CD4-positive, alpha-beta T cell treated with Interleukin-4 for 1 hour (primary cell): ENCODE measurements at places on chromosomes 3 and 15.

DNA sequence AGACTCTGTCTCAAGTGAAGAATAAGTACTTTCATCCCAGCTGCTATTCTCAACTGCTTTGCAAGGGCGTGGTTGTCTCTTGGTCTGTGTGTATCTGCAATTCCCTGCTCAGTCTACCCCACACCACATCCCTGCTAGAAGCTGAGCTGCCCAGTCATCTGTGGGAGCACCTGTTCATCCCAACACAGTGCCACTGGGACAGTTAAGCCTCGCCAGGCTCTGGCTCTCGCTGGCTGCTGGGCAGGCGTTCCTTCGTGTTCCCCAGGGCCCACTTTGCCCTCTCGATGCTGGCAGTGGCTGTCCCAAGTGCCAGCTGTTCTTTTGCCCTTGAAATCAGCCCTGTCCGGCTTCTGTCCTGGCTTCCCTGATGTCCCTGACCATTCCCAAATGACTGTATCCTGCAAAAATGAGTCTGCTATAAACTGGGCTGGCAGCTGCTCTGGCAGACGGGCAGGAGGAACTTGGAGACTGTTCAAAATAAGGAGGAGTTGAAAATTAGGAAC is 91.6 kb upstream of the KLHL25 start:
- no peak for DNase-seq

DNA sequence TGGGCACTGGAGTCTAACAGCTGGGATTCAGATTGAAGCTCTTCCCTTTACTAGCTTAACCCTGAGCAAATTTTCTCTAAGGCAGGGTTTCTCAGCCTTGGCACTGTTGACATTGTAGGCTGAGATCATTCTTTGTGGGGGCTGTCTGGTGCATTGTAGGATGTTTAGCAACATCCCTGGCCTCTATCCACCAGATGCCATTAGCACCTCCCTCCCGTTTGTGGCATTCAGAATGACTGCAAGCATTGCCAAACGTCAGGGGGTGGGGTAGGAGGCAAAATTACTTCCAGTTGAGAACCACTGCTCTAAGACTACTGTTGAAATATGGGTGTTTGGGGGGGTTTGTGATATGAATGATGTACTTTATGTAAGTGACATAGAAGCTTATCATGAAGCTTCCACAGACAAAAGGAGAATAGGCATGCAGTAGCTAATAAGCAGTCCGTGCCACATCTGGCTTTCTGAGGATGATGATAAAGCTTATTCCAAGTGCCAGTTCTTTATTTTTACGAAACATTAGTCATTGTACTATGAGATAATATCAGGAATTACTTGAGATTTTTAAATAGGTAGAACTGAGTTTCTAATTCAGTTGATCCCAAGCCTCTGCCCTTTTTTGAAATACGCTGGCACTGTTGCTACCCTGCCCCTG is 39.3 kb downstream of the NKIRAS1 start:
- no peak for DNase-seq

DNA sequence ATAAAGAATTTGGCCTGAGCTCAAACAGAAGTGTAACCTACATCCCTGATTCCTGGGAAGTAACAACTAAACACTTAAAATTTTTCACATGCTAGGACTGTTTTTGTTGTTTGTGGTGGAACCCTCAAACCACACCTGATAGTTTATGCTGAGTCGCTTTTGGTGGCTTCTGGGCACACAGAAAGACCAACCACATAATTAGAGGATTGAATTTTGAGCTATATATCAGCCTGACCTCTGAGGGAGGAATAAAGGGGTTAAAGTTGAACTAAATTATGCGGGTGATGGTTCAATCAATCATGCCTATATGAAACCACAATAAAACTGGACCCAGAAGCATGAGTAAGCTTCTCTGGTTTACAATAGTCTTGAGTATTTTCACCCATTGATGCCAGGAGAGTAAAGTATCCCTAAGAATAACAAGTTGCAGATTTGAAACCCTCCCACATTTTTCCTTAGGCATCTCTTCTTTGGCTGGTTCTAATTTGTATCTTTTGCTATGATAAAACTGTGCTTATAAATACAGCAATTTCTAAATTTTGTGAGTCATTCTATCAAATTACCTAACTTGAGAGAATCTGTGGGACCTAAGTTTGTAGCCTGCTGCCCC is 1304.5 kb upstream of the GBE1 start:
- no peak for DNase-seq

GRCh38 chr3:107574650-107575049 is 51.9 kb downstream of the BBX start:
- DNase-seq, result peak; percentile 31

GRCh38 chr3:14124223-14124614 is 451 bp downstream of the CHCHD4 start:
- peak; percentile 72 for DNase-seq

DNA sequence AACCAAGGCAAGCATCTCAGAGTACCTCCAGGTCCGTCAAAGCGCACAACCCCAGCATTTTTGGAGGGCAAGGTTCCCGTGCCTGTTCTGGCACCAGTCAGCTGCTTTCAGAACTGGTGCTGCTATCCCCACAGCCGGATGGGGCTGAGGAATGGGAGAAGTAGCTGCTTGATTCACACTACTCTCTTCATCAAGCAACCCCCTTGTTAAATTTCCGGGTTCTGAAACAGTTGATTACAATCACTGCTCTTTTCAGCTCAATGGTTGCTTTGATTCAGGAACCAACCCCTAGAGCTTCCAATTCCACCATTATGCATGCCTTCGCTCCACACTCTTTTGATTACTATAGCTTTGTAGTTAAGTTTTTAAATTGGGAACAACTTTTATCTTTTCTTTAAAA is 12.3 kb upstream of the UBA7 start:
- no peak for DNase-seq

DNA sequence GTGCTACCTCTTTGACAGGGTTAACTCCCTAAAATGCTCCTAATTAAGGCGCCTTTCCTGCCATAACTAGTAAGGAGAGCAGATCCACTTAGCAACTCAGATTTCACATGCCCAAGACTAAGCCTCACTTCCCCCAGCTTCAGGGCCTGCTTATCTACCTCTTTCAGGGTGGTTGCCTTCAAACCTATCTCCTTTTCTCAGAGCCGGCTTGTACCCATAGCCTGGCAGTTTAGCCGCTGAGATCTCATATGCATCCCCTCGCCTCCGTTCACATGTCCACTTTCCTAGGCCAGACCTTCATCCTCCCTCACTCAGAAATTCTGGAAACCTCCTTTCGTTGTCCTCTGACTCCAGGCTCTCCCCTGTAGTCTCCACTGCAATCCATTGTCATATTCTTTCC is 1.0 kb upstream of the FSTL1 start:
- no peak for DNase-seq

DNA sequence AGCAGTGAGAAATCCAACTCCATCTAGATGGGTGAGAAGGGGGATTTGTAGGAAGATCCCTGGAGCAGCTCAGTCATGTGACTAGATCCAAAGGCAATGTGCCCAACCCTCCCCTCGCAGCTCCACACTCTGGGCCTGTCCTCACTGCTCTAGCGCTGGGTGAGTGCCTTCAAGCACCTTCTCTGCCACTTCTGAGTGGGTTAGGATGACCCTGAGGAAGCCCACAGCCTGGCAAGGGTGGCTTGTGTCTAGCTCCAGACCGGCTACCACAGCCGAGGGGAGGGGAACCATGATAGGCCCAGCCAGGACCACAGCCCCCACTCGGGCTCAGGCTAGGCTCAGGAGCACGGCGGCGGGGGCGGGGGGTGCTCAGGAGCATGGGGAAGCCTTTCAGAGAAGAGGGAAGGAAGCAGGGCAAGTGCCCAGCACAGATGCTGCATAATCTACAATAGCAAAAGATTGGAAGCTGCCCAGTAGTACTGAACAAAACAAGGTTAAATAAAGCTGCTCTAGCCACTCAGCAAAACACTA is 1.7 kb downstream of the SPATA12 start:
- no peak for DNase-seq

DNA sequence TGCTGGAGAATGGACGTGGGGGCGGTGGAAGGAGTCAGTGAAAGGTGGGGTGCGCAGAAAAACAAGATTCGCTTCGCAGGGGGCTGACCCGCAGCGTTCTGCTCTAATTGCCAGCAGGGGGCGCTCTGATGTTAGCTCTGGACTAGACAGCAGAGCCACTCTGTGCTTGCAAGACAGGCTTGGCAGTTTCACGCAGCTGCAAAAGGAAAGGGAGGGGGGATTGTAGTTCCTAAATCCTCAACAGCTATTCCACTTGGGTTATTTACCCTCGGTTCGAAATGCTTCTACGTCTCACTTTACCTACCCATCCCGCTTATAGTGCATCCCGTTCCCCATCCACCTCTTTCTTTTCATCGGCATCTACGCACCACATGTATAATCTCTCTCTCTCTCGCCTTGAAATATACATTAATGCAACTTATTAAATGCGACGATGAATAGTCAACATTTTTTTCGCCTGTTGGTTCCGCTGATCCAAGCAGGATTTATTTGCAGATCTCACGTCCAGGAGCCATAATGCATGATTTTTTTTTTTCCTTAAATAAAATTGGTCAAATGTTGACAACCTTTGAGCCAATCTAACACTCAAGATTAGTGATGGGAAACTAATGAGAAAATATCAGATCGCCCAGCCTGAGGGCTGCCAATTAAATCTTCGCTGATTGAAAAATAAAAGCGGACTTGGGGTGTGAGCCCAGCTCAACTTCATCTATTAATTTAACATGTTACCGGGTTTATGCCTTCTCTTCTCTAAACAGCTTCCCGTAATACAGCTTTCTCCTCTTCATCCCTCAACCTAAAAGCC is 216.4 kb downstream of the MEIS2 start:
- DNase-seq, result peak; percentile 33
